ENCODE measurements at places on chromosomes 1 and 21.

- no peak for DNase-seq
These were observed 36.4 kb downstream of the ZNF684 start for GRCh38 chr1:40567825-40568224.

DNA sequence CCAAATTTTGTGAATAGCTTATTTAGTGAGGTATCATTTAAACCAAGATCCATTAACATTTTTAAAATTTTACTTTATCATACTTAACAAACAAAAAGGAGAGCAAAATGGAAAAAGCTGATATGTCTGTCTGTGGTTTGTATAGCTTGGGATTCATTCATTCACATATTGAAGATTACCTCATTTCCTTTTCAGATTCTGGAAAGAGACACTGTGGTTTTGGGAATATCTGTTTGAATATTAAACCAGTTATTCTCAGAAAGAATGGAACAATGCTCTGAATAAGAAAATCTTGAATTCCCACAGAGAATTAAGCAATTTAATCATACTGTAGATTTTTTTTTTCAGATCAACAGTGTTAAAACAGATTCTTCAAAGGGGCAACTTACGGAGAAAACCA, 93.8 kb upstream of the PRDX6 start:
- DNase-seq, result no peak

GRCh38 chr1:171716616-171717015, 25.2 kb downstream of the VAMP4 start:
- DNase-seq, result no peak

GRCh38 chr1:47914218-47914938, 82.8 kb downstream of the TRABD2B start:
- no peak for DNase-seq

- no peak for DNase-seq
These were observed 511.6 kb downstream of the SMYD3 start for GRCh38 chr1:245995474-245995873.

DNA sequence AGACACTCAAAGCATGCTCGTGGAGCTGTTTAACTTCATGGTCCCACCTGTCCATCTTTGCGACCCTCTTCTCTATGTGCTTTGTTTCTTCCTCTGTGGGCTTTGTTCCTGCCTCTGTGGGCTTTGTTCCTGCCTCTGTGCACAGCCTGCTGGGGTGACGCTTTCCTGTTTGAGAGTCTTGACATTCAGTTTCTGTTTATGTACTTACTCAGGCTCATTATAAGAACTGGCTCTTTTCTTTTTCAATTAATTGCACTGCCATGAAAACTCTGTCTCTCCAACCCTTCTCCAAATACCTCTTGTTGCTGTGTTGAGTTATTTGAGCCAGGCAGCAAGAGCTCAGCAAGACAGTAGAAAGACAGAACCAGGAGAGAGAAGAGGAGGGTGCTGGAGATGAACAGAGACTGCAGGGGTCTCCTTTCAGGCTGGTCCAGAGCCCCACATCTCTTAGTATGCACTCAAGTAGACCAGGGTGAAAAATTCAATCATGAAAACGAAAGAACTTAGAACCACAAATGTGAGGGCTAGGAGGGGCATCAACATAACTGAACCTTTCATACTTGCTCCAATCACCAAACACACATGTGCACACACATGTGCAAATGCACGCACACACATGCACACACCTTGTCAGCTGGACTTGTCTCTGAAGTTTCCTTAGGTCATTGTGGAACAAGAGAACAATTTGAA, 88.3 kb upstream of the SGIP1 start:
- DNase-seq, result peak; percentile 18

GRCh38 chr1:230267338-230268065, 158.6 kb downstream of the PGBD5 start:
- DNase-seq, result no peak

DNA sequence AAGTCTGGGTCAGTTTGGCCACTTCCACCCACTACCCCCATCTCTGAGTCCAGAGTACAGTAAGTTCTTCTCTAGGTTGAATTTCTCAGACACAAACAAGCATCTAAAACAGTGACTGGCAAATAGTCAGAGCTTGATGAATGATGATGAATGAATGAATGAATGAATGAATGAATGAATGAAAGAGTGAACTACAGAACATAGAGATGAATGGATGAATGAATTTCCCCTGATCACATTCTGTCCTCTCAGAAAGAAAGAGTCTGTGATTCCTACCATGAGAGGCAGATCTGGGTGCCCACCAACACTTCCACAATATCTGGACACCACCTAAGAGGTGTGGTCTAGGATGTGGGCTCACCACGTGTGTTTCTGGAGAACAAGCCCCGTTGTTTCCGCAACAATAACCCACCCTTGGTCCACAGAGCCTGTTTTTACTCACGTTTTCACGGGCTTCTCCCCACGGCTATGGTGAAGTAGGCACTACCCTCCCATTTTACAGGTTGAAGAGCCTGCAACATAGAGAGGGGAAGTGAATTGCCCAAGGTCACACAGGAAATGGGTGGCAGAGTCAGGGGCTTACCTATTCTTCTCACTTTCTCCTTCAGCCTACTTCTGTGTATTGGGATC, 40.2 kb upstream of the IFFO2 start:
- no peak for DNase-seq

GRCh38 chr21:37514038-37514667, 147.6 kb downstream of the DYRK1A start:
- DNase-seq, result no peak

DNA sequence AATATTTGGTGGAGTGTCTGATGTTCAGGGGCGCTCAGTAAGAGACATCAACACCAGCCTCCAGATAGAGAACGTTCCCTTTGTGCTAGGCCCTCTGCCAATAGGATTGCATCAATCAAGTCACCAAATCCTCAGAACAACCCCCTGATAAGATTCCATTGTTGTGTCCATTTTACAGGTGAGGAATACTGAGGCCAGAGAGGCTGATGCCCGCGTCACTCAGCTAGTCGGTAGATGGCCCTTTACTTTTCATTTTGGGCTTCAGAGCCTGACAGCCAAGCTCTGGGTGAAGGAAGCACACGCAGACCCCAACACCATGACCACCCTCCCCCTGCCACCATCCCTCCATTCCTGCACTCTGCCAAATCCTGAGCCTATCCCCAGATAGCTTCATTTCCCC, 406.2 kb downstream of the PTPRU start:
- no peak for DNase-seq

DNA sequence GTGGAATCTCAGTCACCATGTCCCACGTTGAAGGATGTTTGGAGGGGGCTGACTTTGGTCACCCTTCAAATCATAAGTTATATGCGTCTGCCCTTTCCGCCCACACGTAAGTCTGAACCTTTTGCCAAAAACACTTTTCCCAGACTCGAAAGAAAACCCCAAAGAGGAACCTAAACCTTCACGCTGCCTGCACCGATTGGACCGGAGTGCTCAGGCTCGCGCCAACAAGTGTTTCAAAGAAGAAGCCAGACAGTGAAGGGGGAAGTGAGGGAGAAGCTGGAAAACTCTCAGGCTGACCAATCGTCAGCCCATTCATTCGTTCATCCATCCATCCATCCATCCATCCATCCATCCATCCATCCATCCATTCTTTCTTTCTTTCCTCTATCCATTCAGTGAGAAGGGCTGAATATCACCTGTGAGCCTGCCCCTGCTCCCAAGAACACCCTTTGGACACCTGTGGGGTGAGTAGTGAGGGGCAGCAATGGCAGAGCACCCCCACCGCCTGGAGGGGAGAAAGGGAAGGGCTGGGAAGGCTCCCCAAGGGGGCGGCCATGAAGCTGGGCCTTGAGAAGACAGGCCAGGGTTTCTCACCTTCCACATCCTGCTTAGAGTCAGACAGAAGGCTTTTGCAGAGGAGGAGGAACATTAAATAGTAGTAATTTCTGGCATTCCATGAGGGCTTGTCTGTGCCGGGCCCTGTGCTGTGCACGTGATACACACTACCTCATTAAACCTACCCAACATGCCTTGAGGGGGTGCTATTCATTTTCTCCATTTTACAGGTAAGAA, 27.1 kb upstream of the RUNX3 start:
- DNase-seq, result no peak

- DNase-seq, result no peak
These were observed 138.1 kb downstream of the SYF2 start for GRCh38 chr1:25094229-25094628.

DNA sequence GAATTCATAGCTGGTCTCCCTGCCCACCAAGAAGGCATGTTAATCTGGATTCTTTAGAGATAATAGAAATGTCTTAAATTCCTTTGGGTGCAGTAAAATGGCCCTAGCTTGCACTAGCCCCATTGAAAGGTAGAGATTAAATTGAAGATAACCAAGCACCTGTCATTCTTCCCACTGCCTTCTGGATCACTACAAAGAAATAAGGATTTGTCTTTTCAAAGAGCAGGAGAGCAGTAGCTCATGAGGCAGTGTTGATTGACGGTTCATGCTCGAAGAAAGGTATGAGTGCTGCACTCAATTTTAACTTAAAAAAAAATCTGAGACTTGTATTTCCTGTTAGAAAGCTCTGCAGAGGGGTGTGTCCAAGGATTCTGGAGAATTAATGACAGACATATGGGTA, 74.9 kb upstream of the F3 start:
- DNase-seq, result no peak

DNA sequence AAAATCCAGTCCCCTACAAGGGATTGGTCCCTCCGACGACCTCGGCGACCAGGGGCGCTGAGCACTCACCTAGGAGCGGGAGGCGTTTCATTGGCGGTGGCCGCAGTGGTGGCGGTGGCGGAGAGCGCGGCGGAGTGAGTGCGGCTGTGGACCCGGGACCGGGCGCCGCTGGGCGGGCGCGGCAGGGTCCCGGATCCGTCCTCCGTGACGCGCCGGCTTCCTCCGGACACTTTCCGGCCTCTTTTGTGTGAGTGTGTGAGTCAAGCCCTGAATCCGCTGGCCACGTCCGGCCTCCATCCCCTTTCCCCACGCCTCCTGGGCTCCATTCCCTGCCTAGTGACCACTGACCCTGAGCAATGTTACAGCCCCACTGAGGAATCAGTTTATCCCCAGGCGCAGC, at the start of gene ADGRL4:
Gene ADGRL4 (minus strand): TSS at position 167 of the 400 bp plus-strand sequence. CDS start 76 bp downstream, at position 91.
- no peak for DNase-seq

DNA sequence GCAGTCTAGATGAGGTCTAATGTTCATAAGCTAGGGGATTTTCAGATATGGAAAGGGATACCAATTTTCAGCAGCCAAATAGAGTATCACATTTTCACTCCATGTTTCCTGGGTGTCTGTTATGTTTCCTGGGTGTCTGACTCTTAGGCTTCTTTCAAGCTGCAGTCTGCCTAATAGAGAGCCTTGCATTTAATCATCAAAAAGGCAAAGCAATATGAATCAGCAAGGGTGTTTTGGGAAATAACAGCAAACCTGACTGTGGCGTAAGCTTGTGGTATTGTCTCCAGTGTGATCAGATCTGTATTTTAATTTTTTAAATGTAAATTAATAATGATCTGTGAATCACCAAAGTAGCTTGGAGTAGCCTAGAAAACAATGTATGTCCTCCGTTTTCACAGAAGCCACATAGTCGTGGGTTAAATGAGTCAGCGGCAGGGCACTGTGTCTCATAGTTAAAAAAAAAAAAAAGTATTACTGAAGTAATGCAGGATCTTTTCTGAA, 10.4 kb downstream of the LGALS8 start:
- DNase-seq, result no peak

DNA sequence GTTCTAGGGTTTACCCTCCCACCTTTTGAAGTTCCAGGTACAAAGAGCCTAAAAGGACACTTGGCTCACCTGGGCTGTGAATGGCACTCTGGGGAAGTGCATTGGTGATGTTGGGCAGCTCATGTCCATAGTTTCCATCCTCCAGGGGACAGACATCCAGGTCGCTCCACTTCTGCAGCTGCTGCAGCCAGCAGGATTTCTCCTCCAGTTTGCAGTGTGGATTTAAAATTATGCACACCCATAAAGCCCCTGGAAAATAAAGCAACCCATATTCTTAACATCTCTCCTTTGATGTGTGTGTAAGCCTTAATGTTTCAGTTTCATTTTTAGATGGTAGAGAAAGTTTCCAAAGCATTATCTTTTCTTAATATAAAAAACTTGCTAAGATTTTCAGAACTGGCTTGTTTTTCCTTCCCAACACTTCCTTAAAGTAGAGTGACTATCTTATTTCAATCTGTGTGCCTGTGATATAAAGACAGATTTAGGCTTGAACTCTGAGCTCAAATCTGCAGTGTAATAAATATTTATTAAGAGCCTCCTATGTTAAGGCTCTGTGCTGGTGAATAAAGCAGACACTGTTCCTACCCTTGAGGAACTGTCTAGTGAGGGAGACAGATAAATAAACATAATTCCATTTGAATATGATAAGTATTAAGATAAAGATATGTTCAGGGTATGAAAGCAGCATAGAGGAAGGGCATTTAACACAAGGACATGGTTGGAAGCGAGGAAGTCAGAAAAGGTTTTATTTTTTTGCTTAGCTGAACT, 39.1 kb downstream of the UROD start:
- DNase-seq, result no peak

DNA sequence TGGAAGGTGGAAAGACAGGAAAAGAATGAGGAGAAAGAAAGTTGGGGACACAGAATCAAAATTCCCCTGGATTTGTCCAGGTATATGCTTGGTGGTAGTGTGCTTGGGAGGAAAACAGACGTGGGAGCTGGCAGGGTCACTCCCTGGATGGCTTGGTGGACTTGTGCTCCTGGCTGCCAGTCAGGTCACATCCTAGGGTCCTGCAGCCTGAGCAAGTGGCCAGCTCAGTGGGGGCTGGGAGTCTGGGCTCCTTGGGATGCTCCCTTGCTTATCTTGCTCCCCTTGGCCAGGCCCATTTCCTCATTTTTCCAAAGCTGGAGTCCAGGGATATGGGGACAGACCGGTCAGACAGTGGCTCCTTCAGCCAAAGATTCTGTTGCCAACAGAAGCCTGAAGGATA, 144.0 kb downstream of the CNIH3 start:
- DNase-seq, result no peak

DNA sequence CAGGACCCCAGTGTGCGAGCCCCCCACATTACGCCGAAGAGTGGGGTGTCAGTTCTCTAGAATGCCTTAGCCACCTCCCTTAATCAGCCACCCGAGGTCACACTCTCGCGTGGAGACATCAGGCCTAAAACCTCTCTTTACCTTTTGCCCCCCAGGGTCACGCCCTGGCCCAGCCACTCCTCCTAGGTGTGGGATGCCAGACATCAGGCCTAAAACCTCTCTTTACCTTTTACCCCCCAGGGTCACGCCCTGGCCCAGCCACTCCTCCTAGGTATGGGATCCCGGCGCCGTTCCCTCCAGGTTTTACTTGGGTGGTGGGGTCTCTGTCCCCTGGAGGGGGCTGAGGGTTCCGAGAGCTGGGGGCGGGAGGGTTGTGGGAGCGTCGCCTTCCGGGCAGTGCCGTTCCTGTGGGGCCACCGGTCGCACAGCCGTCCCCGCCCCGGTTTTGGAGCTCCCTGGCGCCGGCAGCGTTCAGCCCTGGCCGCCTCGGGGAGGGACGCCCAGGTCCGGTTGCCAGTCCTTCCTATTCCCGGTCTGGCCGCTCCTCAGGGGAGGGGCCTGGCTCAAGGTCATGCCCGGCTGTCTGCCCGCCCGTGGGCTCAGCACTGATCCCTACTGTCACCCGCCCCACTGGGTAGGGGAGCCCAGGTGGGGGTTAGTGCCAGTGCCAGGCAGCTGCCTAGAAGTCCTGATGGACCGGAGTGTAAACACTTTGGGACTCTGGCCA, 882 bp downstream of the VPS13D start:
- no peak for DNase-seq

Measured in stimulated activated CD4-positive, alpha-beta T cell treated with anti-CD3 and anti-CD28 coated beads, Interleukin-15, amount 100 ng/mL, for 1 hour (primary cell).